ENCODE measurements at places on chromosomes 2 and 18.
A peak's percentile ranks its signal among the peaks of the same experiment; 100 is the strongest.

GRCh38 chr2:240670402-240670801 lies 12.3 kb downstream of the AQP12B start:
- no peak for DNase-seq

DNA sequence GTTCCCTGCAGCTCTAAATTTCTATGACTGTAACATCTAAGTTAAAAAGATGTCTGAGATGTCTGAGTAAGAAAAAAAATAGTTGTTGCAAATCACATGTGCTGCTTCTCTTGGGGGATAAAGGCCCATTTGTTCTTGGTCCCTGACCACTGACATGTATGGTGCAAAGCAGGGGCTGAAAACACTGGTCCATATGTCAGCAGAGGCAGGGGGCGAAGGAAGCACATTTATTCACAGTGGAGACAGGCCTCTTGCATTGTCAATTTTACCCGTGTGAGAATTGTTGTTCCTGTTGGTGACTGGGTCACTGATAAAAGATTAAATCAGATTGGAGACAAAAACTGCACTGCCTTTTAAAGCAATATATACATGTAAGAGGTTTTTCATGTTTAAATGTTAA lies 38.8 kb downstream of the PRKCE start:
- no peak for DNase-seq

GRCh38 chr2:146867477-146867986 lies 977.3 kb upstream of the ACVR2A start:
- DNase-seq, result no peak

- no peak for DNase-seq
Measured at GRCh38 chr2:240998995-240999791, 775 bp downstream of the SNED1 start.

- peak; percentile 28 for DNase-seq
Measured at GRCh38 chr2:12716032-12716281, 779 bp upstream of the TRIB2 start.

- DNase-seq, result no peak
Measured at GRCh38 chr2:238504181-238504931, 77.6 kb downstream of the ASB1 start.

- no peak for DNase-seq
Measured at GRCh38 chr2:31011587-31011986, 126.7 kb downstream of the GALNT14 start.

DNA sequence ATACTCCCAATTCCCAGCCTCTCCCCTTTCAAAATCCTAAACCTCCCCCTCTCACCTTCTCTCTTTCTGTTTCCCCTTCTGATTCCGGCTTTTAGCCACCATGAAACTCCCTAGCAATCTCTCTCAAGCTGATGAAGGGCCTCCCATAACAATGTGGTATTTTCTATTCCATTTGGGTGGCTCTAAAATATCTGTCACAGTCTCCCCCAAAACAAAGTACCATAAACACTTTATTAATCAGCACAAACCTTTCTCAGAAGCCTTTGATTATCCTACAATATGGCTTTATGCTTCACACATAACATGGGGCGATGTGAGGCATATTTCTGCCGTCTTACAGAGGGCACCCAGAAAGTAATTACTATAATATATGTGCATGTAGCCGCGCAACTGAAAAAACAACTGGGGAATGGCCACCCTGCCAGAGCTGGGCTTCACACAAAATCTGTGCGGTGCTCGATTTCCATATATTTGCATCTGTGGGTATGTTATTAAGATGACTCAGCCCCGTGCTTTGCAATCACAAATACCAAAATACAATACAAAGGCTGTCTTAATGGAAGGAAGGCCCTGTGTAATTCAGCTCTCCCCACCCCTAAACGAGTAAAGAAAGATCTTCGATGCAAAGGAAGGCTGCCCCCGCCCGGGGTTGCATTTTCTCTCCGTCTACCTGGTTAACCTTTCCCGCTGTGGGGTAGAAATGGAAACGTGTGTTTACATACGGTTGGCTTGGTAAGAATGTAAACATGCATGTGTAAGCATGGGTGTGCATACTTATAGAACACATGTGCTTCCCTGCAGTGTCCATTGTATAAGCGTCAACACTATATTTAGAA lies 81.4 kb downstream of the CELF4 start:
- DNase-seq, result no peak

All from GM12892 (cell line).